Spleen (tissue), 13 donors: ENCODE measurements at places on chromosomes 16 and 17. TPM values are rescaled to one million over a fixed set of nuclear protein-coding genes. Genes with fewer than 3 reads are reported as not detected.

Gene CDIPT
- total RNA-seq = 50.2 TPM

Gene FBXO39
- 0.75 TPM for total RNA-seq

Gene RCVRN
- 0.46 TPM for total RNA-seq

GRCh38 chr17:38443356-38444031, 15.2 kb downstream of the ARHGAP23 start:
- no peak for DNase-seq

- no peak for DNase-seq
Measured at GRCh38 chr16:25298165-25298872, 40.7 kb upstream of the ZKSCAN2 start.

GRCh38 chr16:55437625-55438024, 41.4 kb upstream of the MMP2 start:
- no peak for DNase-seq

GRCh38 chr17:49690256-49690655, 12.4 kb upstream of the SPOP start:
- DNase-seq = no peak
